ENCODE measurements at places on chromosomes 12 and 14.

DNA sequence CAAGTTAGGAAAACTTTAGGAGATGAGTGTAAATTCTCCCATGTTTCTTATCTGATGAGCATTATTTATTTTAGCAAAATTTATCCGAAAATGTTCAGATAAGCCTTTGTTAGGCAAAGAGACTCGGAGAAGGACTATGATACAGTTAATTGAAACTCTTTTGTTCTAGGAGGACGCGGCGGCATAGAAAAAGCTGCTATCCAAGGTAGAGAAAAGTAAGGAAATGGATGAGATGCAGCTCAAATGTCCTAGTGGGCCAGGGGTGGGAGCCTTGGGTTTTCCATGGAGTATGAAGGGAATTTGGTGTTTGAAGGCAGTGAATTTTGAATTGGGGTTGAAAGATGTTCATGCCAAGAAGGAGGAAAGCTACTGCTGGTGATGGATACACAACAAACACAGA is 1504.5 kb downstream of the AACS start:
- no peak for DNase-seq

- no peak for DNase-seq
These were observed 133.0 kb upstream of the RASSF8 start for GRCh38 chr12:25825446-25825845.

DNA sequence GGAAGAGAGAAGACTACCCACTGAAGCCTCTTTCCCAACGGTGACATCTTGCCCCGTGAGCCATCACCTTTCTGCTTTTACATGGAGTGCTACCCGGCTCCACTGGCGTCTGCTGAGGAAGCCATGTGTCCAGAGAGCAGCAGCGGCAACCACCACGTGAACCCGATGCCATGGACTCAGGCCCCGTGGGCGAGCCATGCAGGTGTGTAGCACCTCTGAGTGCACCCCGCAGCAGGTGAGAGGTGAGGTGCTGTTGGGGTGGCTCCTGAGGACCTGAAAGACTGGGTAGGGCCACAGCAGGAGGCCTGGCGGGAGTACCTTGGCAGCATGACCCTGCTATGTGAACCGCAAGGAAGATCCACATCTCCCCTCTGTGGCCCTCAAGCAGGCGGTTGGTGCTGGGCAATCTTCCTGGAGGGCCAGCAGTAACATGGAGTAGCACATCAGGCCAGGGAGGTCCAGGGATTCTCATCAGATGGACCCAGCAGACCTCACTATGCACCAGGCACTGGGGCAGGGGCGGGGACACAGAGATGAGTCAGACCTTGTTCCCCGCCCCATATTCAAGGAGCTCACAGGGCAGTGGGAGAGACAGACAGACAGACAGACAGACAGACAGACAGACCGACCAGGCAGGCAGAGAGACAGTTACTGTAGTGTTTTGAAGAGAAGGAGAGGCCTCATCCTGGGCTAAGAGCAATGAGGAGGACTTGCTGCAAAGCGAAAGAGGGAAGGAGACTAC is 129.6 kb downstream of the PAPOLA start:
- DNase-seq = peak; percentile 23

- no peak for DNase-seq
These were observed 86.7 kb downstream of the CALM1 start for GRCh38 chr14:90483571-90483974.

DNA sequence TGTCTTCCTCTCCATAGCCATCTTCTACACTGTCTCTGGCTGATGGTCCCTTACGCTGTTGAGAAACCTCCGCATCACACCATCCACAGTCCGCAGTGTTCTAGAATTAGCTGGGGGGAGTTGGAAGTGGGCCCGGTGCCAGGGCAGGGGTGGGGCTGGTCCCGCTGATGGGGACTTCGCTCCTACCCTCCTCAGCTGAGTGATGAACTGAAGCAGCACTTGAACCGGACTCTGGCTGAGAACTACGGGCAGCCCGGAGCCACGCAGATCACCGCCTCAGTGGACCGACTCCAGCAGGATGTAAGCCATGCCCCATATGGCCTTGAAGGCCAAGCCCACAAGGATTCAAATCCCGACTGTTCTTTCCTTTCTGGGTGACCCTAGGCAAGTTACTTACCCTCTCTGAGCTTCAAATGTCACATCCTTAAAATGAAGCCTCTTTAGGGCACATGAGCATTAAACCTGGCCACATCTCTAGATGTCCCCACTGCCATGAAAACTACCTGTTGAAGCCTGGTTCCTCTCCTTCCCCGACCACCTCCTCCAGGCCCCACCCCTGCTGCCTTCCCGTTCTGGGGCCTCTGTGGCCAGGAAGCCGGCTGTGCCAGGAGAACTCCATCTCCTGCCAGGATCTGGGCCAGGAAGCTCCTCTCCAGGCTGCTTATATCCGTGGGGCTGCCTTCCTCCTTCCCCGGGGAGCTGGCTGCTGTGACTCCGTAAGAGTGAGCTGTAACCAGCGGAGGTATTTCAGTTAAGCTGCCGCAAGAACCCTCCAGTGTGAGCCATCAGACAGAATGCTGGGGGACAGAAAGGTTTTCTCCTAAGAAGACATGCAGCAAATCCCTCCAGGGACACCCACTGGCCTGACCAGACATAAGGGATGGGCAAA is 53.1 kb downstream of the TSPAN11 start:
- no peak for DNase-seq

- DNase-seq = no peak
These were observed 196.9 kb upstream of the PWP1 start for GRCh38 chr12:107488666-107489065.

- no peak for DNase-seq
These were observed 11.8 kb upstream of the NUAK1 start for GRCh38 chr12:106150555-106150954.

DNA sequence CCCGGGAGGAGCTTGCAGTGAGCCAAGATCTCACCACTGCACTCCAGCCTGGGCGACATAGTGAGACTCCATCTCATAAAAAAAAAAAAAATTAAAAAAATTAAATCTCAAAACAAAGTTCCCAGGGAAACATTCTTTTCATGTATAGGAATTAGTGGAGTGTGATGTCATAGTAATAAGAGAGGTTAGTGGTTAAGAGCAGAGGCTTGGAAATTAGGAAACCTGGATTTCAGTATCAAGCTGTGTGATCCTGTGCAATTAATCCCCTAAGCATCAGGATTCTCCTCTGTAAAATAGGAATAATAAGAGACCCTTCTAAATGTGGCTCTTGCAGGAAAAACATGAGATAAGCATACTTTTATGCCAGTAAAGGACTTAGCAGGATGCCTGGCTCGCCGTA is 3.1 kb upstream of the TXNRD1 start:
- no peak for DNase-seq

GRCh38 chr12:118430516-118430915 is 54.2 kb downstream of the SUDS3 start:
- DNase-seq = peak; percentile 2

GRCh38 chr14:102321456-102322422 is 2.2 kb downstream of the ZNF839 start:
- no peak for DNase-seq

GRCh38 chr14:66359500-66359899 is 126.7 kb upstream of the CCDC196 start:
- peak; percentile 47 for DNase-seq

DNA sequence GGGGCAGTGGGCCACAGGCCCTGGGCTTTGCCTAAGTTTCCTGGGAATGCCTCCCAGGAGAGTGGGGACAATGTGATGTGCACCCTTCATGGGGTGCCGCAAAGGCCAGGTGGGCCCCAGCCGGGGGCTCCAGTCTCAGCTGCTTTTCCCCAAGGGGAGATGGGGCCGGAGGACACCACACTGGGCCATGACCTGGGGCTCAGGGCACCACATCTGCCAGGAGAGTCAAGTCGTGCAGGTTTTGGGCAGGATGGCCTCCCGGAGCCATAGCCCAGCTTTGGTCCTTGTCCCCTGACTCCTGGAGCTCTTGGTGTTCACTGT is 12.2 kb downstream of the HIP1R start:
- DNase-seq = no peak

DNA sequence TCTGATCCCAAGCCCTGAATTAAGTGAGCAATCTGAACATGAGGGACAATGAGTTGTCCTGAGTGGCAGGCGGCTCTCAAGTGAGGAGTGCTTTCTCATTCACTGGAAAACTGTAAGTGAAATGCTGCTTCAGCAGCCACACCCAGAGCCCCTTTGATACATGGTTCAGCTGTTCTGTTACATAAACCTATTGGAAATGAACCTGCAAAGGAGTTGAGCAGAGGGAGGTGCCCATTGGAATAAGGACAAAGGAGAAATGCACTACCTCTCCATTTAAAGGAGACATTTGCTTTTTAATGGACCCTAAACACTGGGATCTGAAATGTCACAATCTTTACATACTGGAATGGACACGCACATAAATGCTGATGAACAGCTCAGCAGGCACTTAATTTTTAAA is 169.9 kb downstream of the CACNA1C start:
- no peak for DNase-seq

- DNase-seq = peak; percentile 43
These were observed 29.0 kb downstream of the ACTN1 start for GRCh38 chr14:68950111-68950510.

- peak; percentile 71 for DNase-seq
These were observed 109.4 kb upstream of the HIF1A start for GRCh38 chr14:61585598-61586543.

GRCh38 chr12:131511803-131512561 is 198.9 kb upstream of the SFSWAP start:
- DNase-seq = no peak

DNA sequence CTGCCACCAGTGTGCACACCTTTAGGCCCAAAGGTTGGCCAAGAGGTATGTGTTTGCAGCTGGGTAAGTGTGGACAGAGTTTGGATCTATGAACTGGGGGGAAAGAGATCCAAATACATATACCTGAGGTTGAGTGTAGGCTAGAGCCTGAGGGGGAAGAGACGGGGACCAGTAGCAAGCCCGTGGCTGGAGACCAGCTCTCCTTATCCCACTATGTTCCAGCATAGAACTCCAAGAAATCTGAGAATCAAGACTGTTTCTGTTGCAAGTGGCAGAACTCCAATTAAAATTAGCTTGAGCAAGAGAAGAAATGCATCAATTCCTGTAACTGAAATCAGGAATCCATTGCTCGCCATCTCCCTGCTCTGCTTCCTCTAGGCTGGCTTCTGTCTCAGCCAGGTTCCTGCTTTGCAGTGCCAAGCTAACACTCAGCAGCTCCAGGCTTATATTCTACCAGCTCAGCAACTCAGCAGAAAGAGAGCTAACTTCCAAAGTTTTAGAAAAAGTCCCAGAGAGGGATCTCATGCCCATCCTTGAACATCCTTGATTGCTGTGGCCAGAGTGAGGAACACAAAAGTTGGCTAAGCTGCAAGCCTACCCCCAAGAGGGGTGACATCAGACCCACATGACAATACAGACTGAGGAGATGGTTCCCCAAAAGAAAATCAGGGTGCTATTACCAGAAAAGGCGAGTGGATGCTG is 1.5 kb upstream of the PCK2 start:
- no peak for DNase-seq

- no peak for DNase-seq
These were observed 8.5 kb upstream of the MYL6B start for GRCh38 chr12:56143870-56144269.

GRCh38 chr12:126069549-126070165 is 1004.4 kb downstream of the AACS start:
- DNase-seq = peak; percentile 48

- no peak for DNase-seq
These were observed 126.4 kb downstream of the SCN8A start for GRCh38 chr12:51717326-51717925.

DNA sequence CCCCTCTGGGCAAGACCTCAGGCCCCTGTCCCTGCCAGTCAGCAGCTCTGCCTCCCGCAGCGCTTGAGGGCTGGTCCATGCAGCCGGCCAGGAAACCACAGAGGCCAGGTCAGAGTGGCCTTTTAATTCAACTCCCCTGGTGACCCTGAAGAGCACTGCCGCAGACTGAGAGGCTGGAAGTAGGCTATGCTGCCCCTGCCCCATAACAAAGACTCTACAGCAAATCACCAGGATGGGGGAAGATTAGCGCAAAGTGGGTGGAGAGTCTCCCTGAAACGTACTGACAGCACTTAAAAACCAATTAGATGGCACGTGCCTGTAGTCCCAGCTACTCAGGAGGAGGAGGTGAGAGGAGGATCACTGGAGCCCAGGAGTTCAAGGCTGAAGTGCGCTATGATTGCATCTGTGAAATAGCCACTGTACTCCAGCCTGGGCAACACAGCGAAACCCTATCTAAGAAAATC is 70.5 kb downstream of the ITPK1 start:
- DNase-seq = no peak

GRCh38 chr12:20865873-20866272 is 55.4 kb downstream of the SLCO1B3 start:
- DNase-seq = no peak

DNA sequence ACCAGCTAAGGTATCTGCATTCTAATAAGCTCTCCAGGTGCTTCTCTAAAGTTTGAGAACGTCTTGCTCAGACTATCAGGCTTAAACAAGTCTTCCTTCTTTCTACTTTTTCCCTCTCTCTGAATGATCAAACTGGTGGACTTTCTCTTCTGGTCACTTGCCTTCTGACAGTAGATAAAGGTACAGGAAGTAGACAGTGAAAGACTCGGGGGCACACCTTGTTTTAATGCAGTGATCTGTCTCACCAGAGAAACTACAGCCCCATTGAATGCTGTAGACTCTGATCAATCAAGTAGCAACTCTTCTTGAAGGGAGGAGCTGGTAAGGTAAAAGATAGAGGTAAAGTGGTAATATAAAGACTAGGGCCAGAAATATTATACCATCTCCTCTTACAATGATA is 48.1 kb upstream of the ATXN7L3B start:
- DNase-seq = no peak

DNA sequence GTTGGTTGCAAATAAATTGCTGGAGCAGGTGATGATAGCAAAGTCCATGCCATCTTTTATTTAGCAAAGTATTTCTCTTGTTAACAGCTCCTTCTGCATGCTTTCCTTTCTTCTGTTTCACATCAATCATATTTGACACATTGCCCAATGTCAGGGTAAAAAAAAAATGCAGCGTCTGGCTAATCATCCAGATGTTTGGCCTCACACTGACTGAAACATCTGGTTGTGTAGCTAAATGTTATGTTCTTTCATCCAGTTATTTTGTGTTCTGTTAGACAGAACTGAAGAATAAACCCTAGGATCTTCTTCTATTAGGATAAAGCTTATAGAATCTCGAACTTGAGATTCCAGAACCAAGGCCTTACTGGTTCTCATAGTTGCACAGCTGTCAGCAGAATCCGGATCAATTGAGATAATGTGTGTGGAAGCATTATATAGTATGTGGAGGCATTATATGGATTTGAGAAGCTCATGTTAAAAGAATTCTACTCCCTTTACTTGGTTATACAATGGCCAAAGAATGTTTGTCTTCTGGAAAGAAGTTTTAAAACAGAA is 859.2 kb downstream of the DIO2 start:
- DNase-seq = no peak

- DNase-seq = no peak
These were observed 501.4 kb upstream of the RGS6 start for GRCh38 chr14:71430678-71431376.

GRCh38 chr12:16300122-16300521 is 22.6 kb upstream of the SLC15A5 start:
- no peak for DNase-seq

DNA sequence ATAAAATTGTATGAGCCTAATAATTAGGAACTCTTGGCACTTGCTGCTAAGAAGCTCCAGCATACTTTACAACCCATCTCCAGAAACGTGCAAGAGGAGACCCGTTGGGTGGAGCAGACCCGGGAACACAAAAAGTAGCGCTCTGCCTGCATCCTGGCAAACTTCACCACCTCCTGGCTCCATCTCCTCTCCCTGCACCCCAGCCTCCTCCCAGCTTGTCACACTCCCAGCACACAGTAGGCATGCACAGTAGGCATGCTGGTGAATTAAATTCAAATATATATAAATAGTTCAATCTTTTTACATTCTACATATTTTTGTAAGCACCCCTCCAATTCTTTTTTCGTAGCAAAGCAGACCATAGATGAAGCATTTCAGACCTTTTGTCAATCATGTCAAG is 1.2 kb downstream of the VSIG10 start:
- DNase-seq = no peak
